Hypothalamus (tissue), 51 donors: ENCODE measurements at places on chromosomes 2 and 18.

- no peak for DNase-seq
Observed at GRCh38 chr2:196277002-196277401, 105.6 kb upstream of the STK17B start.

DNA sequence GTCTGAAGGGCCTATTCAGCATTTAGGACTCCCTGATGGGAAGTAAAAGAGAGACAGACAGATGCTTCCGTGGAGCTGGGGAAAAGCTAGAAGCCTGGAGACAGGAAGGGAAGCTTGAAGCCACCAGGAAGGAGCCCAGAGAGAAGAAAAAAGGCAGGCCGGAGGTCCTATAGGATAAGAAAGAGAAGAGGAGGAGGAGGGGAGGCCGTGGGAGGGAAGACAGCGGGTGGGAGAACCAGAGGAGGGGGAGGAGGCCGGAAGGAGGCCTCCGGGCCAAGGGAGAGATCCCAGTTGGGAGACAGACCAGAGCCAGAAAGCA is 107.1 kb upstream of the PKDCC start:
- DNase-seq, result no peak

GRCh38 chr2:65366595-65367125 is 65.7 kb downstream of the SPRED2 start:
- DNase-seq, result no peak

DNA sequence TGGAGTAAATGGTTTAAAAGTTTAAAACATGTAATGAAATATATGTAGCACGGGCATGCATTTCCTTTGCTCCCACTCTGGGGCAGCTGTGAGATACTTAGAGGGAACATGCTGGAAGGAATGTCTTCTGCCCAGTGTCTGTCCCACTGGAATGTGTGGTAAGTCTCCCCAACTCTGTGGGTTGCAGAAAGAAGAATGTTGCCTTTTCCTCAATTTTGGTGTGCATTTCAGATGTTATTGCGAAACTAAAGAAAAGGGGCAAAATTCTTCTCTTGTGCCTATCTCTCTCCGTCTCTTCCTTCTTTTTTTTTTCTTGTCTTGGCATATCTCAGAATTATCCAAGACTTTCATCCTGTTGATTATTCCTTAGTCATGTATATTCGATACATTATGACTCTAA is 201.1 kb downstream of the SH3RF3 start:
- DNase-seq, result no peak

DNA sequence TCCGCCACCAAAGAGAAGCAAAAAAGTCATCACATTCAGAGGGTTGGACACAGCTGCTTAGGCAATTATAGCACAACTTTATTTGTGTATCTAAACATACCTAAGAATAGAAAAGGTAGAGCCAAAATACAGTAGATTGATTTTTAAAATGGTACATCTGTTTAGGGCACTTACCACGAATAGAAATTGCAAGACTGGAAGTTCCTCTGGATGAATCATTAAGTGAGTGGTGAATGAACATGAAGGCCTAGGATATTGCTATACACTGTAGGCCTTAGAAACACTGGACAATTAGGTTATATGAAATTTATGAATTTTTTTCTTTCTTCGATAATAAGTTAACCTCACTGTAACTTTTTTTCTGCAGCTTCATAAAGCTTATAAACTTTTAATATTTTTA is 687.0 kb downstream of the BCL11A start:
- DNase-seq, result no peak

DNA sequence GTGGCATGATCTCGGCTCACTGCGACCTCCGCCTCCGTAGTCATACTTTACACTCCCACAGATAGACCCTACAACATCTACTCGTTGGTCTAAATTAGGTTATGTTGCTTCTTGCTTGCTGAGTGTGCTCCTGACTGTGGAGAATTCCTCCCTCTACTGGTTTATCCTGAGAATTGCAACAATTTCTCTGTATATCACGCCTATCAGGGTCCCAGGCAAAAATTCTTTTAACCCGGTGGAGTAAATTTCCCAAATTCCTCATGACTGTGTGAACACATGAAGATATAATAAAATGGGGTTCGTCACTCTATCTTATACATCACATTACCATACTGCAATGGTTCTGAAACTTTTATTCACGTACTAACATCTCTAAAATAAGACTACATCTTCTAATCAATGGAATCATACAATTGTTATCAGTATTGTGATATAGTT is 156.7 kb downstream of the EVA1A start:
- no peak for DNase-seq

- no peak for DNase-seq
Observed at GRCh38 chr18:54330768-54331548, 26.7 kb downstream of the STARD6 start.

GRCh38 chr2:204933735-204934374 is 388.6 kb downstream of the PARD3B start:
- no peak for DNase-seq

DNA sequence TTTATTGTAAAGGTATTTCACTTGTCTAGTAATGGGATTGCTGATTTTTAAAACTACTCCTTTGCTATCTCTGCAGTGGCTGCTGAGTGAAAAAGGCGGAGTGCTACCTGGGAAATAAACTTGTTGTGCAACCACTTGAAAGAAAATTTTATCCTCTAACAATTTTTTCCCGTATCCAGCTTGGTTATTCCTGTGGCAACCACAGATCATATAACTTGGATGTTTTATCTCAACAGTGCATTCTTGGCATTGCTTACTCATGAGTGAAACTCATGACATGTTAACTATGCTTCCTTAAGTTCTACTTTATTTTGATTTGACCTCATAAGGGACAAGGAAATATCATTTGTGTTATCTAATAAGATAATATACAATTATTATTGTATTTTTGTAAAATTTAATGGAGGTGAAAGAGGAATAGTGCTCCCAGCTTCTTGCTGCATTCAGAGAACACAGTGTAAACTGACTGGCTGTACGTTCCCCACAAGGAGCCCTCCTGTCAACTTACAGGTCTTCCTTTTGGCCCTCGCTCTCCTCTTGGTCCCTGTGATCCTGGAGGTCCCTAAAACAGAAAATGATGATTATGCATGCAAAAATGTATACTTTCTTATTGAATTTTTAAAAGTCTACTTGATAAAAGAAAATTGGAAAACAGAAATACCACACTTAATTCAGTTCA is 82.7 kb downstream of the COL5A2 start:
- no peak for DNase-seq

GRCh38 chr2:151437630-151438029 is 27.9 kb downstream of the RIF1 start:
- DNase-seq, result no peak

GRCh38 chr2:53432936-53433335 is 334.7 kb upstream of the CHAC2 start:
- DNase-seq, result no peak

- no peak for DNase-seq
Observed at GRCh38 chr2:163565192-163565591, 170.6 kb downstream of the FIGN start.

DNA sequence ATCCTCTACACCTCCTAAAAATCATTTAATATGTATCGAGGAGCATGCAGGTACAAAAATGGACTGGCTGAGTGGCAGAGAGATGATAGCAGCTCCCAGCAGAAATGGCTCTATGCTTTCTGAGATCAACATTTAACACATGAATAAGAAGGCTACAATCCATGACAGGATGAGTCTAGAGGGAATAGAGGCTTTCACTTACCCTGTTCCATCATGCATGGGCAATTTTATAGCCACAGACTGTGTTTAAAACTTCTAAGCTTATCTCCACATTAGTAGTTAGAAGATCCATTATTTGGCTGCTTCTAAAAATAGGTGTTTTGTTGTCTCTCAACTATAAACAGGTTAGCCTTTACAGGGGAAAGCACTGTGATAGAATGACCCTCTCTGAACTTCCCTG is 149.1 kb upstream of the ARHGAP28 start:
- DNase-seq, result no peak

DNA sequence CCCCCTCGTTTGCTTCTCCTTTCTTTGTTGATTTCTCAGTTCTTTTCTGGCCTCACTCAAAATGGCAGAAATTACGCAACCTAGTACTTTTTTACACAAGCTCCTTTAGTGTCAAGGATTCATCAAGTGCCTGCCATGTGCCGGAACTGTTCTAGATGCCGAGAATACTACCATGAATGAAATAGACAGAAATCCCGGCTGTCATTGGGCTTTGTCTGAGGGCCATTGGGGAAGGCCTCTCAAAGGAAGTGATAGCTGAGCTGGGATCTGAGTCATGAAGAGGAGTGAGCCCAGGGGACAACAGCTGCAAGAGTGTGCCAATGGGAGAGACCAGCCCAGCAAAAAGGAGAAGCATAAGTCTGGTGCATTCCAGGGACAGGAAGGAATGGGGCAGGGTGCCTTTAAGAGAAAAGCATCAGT is 34.3 kb upstream of the PPP1CB start:
- DNase-seq, result peak; percentile 48

GRCh38 chr18:32175265-32175664 is 14.6 kb upstream of the MEP1B start:
- DNase-seq, result no peak

DNA sequence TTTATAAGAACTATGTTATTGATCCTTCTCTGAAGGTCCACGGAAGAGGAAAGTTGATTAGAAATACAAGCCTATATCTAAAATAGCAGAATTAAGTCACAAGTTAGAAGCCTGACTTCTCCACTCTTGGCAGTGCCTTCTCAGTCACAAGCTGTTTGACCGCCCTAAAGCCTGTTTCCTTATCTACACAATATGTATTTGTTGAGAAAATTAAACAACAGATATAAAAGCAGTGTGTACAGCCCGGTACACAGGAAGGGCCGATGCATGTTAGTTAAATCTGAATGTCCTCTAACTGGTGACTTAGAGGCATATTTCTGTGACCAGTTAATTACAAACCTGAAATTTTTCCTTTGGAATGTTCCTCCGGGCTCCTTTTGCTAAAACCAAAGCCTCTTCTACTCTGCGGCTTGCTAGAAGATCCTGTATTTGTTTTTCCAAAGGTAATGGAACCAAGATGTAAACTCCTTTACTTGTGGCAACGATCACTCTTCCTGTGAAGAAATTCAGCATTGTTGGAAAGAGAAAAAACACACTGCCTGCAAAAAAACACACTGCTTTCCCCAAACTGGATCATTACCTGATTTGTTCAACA is 33.4 kb downstream of the TGFBRAP1 start:
- DNase-seq, result no peak

- DNase-seq, result no peak
Observed at GRCh38 chr18:31598021-31598805, 6.5 kb downstream of the TTR start.

GRCh38 chr2:24123922-24124580 is 782 bp downstream of the FAM228B start:
- no peak for DNase-seq

- no peak for DNase-seq
Observed at GRCh38 chr2:107585851-107586250, 240.8 kb upstream of the RGPD4 start.

DNA sequence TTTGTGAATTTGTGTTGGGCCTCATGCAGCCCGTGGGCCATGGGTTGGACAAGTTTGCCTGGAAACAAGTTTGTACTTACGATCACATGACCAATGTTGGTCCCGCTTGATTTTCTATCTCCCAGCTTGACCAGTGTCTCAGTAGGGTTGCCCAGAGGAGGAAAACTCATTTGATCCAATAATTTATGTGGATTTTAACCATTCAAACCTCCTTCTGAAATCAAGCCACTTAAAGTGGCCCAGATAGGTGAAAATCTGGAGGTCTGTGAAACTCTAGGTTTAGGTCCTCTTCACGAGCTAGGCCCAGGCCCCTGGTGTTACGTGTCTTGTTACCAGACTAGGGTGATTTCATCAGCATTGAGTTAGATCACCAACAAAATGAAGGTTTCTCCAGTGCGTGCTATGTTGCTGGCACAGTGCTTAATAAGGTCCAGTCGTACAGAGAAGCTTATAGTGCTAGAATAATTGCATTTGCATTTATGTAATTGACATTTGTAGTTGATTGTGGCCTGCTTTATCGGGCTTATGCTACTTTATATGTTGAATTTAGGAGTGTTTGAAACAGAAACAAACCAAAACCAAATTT is 4.4 kb downstream of the ACTR2 start:
- DNase-seq, result no peak

GRCh38 chr2:205556841-205557539 is 125.3 kb upstream of the NRP2 start:
- no peak for DNase-seq

DNA sequence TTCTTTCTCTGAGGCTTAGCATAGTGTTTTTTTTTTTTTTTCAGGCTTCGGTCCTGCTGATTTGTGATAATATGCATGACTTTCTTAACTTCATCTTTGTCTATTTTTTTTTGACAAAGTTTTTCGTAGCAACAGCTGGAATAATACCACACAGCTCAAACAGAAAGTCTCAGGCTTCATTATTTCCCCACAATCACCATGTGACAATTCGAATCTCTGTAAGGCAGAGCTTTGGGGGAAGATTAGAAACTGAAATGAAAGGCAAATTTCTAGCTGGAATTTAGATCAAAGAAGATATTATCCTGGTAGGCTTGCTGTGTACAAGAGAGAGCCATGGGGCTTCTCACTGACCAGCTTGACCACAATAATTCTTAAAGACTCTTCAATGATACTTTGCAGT is 12.2 kb upstream of the CD28 start:
- no peak for DNase-seq

GRCh38 chr2:144595686-144596072 is 75.8 kb upstream of the ZEB2 start:
- DNase-seq, result no peak

- DNase-seq, result no peak
Observed at GRCh38 chr2:199223791-199224190, 233.9 kb downstream of the SATB2 start.

DNA sequence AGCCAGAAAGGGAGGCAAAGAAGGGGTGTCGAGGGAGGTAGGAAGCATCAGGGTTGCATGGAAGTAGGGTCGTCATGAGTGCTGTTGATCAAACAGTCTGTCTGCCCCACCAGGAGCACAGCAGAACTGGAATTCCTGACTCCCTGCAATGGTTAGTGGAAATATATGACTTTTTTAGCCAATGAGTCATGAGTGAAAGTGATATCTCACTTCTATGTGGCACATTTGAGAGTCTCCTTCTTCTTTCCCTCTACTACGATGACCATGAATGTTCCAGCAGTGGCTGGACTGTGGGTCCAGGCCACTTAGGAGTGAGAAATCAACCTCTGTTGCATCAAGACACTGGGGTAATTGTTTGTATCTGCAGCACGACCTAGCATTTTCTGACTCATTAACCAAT is 199.5 kb downstream of the TTC32 start:
- DNase-seq, result no peak

DNA sequence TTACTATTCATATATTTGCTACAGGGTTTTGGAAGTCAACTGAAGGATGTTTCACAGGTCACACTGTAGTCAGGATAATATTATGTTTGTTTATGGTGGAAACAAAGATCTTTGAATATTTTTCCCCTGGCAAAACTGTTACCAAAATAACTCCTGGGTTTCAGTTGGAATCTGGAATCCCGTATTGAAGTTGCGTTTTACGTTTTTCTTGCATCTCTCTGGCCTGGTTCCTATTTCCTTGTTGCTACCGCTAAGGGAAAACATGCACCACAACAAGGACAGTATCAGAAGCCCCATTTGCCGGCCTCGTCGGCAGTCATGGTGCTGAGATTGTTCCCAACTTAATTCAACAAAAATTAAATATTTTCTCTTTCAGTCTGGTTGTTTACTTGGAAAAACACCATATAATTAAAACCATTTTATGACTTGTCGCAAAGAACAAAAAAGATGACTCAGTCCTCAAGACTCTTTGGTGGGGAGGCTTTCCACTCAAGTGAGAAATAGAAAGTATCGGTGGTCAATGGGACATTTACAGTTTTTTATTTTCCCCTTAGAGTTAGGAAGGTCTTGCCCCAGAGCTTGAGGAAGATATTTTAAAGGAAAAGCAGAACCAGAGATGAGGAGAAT is 42.3 kb downstream of the EN1 start:
- no peak for DNase-seq
